Activated T-helper 1 cell treated with anti-CD3 and anti-CD28 coated beads, Interleukin-2, amount 50 U/mL, for 16 hours (primary cell): ENCODE measurements at places on chromosomes 7 and 10.

DNA sequence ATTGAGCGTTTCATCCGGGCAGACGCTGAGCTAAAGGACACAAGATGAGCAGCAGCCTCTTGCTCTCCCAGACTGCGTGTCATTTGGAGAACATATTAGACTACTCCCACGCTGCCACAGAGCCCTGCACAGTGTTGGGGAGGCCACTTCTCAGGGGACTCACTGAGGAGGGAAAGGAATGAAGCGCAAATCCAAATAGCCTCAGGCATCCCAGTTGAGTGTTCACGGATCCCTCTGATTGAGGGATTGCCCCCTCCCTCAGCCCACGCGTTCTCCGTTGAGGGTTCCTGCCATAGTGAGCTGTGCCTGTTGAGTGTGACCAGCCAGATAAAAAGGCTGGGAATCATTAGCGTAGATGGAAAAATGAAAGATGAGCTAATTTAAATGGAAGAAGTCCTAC lies 563.4 kb downstream of the ACTR3B start:
- DNase-seq: no peak

DNA sequence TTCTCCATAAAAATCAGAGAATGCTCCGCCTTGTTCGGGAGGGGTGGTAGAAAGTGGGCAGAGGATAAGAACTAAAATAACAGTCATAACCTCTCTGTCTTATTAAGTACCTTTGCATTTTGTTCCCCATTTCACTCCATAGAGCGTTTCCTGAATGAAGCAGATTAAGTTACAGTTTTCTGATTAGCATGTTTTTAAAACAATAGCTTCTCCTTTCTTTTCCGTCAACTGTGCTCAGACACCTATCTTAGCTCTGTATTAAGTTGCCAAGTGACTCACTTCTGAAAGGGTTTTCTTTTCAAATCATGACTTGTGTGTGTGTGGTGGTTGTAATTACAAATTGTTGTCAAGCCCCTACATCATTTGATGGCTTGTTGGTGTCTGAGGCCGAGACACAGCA lies 1.4 kb downstream of the HABP2 start:
- DNase-seq: no peak

GRCh38 chr10:78378192-78378591 lies 344.5 kb downstream of the RPS24 start:
- no peak for DNase-seq

DNA sequence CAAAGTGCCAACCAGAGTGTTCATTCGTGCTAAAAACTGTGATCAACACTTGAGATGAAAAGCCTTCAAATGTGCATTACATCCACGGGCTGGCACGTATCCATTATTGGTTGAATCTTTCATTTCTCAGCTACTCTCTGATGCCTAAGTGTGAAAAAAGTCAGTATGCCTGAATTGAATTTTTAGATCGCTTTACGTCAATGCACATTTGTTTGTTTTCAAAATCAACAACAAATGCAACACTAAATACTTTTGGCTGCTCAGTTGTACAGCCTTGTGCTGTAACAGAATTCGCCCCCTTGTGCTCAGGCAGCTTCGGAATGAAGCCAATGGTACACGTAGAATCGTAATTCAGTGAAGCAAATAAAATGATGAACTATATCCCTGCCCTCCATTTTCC lies 446.5 kb upstream of the NRP1 start:
- no peak for DNase-seq

- no peak for DNase-seq
Observed at GRCh38 chr10:30782537-30783461, 153.2 kb upstream of the LYZL2 start.

- DNase-seq: no peak
Observed at GRCh38 chr7:120395526-120396019, 122.6 kb downstream of the KCND2 start.

DNA sequence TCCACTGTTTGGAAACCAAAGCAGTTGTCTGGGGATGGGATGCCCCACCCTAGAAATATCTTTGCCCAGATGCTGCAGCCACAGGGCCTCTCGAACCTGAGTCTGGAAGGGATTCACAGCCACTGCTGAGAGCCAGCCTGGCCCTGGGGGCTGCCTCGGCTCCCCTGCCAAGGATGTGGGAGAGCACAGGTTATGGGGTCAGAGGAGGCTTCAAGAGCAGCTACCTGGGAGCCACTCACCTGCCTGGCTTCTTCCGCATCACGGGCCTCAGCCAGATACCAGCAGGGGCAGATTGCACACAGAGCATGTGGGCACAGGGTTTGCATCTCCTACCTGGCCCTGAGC lies 5.4 kb upstream of the PWWP2B start:
- no peak for DNase-seq

DNA sequence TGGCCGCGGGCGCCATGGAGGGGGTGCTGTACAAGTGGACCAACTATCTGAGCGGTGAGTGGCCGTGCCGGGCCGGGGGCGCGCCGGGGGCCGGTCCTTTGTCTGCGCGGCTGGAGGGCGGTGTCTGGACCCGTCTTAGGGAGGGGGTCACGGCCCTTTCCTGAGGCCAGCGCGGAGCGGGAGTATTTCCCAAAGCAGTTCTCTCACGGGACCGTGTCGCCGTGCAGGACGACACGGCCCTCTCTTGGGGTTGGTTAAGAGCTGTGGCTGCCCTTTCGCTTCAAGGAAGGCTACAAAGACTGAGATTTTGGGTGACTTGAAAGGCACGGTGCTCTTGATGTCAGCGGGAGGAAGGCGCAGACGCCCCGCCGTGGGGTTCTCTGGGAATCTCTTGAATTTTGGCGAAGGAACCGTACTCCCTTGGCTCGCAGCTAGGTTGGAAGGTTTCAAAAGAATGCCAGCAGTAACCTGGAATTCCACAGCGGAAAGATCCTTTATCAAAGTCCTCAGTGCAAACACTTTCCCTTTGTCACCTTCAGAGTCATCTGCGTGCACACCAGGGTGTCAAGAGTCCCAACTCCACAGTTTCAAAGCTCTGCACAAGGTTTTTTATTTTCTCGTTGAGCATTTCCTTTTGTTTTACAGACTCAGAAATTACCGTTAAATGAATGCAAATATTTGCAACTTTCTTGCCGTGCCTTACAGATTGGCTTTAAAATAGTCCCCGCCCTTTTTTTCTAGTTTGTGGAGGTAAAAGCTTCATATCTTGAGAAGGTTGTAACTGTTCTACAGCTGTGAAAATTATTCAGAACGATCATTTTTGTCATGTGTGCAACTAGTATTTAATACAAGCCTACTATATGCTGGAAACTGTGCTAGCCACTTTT lies 780 bp downstream of the PLEKHA8 start:
- DNase-seq: no peak

DNA sequence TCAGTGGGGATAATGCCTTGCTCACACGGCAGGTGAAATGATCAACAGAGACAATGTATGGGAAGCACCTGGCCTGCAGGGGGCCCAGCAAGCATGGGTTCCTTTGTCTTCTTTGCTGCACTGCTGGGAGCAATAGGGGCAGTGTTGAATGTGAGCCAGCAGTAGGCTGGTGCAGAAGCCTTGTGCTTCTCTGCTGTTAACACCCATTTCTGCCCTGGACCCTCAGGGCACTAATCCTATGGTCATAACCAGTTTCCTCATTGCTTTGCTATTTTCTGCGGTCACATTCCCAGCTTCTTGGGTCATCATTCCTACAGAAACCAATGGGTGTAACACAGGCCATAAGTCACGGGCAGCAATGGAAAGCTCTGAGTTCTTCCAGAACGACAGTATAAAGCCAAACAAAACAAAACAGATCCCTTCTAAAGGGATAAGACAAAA lies 10.9 kb upstream of the LGI1 start:
- DNase-seq: no peak

DNA sequence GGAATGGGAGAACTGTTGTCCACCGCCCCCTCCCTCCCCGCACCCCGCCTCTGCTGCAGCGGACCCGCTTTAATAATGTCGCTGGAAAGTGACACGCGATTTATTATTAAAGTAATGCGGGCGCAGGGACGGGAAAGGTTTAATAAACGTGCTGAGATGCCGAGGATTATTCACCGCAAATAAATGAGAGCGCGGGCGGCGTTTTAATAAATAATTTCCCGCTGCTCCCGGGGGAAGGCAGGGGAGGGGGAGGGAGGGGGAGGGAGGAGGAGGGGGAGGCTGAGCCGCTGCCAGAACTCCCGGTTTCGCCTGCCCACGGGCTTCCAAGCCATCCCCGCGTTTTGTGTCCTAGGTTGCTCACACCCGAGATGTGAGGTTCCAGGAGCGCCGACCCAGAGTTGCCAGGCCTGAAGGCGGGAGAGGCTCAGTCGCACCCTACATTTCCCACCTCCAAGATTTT lies 5.1 kb downstream of the KAZALD1 start:
- DNase-seq: no peak

DNA sequence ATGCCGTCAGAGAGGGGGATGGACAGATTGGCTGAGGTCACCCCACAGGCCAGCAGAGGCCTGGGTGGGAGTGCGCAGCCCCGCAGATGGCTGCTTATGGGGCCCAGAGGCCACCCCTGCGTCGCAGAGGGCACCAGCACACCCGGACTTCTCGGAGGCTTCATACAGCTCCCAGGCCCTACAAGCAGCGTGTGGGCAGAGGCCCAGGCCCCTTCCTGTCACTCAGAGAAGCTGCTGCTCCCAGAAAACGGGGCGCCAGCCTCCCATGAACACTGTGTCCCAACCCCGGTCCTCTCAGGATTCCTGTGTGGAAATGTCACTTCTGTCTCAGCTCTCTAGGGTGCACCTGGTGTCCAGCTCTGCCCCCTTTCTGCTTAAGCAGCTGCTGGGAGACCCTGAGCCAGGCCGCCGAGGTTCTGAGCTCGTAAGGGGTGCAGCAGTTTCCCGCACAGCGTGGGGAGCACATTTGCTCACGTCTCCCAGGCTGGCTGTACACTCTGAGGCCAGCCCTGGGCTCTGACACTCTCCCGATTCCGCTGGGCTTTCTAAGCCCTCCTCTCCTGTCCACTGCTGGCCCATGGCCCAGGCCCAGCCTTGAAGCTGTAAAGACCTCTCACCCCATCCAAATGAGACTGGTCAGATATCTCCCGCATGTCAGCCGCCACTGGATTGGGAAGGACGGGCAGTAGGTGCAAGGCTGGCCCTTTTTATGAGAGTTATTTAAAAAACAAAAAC lies 6.8 kb downstream of the GPR146 start:
- no peak for DNase-seq

GRCh38 chr10:31677195-31678138 lies 251.2 kb downstream of the ARHGAP12 start:
- DNase-seq: no peak

DNA sequence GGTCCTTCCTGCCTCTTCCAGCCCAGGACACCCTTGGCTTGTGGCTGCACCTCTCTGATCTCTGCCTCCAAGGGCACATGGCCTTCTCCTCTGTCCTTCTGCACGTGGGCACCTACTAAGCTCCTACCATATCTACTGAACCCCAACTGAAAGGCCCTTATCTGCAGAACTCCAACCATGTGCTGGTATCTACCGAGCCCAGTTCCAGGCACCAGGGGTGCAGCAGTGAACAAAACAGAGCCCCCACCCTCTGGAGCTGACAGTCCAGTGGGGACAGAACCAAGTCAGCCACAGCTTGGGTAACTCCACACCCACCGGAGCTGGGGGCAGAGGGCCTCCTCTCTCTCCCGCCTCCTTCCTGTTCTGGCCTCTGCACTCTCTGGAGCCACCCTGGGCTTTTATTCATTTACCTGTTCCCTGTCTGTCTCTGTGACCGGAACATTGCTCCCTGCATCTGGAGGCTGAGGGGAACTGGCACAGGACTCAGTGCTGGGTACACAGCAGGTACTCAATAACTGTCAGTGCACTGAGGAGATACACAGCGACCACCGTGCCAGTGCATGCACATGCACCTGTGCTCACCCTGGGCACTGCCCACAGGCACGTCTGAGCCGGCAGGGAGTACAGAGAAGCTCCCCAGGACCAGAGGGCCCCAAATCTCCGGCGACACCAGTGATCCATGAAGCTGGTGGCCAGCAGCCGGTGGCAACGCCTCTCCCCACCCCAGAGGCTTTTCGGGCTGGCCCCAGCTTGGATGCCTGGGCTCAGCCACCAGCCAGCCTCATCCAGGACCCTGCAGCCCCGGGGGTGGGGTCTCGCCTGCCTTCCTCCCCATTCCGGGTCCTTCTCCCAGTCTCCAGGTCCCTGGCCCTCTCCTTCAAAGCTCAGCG lies 2.0 kb downstream of the MICALL2 start:
- no peak for DNase-seq

DNA sequence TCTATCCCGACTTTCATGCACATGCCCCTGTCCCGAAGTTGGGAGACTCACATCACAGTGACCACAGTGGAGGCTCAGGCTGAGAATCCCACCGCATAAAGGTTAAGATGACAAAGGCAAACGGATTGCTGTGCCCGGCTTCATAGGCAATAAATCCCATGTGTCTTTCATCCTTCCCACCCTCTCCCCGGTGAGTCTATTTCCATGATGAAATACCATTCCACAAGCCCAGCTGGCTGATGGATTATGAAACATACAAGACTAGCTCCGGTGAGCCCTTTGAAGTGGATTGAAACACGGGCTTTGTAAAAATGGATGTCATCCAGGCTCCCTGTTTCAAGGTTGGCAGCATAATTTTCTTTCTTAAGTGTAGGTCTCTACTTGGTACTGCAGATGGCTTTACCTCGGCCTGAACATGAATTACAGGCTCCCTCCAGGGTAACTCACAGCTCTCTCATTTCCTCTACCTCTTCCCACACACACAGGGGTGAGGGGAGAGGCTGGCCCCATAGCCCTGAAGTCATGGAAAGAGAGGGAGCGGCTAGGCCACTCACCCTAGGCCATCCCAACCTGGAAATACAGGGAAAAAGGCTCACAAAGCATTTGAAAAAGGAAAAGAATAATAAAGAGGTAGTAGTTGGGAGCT lies 92.0 kb upstream of the CALN1 start:
- DNase-seq: no peak

- DNase-seq: no peak
Observed at GRCh38 chr7:2802101-2802500, 42.0 kb downstream of the GNA12 start.

GRCh38 chr10:49134327-49134726 lies 506 bp upstream of the FAM170B start:
- no peak for DNase-seq

DNA sequence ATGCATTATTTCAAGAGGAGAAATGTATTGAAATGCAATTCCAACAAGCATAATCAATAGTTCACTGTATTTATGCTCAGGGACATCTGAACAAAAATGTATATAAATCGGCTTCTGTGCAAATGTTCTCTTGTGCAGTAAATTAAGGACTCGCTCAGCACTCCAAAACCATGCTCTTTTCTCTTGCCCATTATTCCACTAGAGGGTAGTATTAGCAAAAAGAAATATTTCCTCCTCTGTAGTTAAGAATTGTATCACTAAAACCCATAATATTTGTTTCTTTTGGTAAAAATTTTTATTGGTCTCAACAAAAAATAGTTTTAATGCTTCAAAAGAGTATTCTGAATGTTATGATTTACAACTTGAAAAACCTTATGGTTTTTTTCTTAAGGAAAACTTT lies 803.1 kb downstream of the PCDH15 start:
- DNase-seq: no peak
